ENCODE measurements at places on chromosomes 11 and 22.
A peak's percentile ranks its signal among the peaks of the same experiment; 100 is the strongest.

DNA sequence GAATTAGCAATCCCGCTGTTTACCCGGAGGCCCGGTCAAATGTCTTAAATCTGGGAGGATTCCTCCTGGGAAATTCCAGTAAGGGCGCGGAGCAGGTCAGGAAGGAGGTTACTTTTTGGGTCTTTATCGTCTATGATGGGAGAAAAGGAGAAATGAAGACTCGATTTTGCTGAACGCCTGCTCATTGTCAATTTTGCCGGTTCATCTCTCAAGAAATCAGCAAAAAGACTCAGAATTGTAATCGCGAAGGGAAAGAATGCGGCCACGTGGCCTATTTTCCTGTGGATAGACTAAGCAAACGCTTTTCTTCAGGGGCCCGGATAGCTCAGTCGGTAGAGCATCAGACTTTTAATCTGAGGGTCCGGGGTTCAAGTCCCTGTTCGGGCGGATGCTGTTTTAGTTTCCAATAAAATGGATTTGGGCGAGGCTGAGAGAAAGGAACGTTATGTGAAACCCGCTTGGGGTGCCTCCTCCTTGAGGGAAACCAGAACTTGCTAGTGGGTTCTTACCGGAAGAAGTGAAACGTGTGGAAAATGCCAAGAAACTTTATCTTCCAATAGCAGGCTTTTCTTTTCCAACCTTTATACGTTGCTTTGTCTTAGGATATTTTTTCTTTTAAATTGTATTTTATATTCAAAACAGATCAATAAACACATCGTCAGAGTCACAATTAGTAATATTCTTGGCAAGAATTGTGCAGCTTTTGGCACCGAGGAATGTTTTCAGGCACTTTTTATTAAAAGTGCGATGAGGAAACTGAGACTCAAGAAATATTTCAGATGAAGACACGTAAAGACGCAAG lies 45.0 kb downstream of the OR4D9 start:
- peak; percentile 66 for DNase-seq

DNA sequence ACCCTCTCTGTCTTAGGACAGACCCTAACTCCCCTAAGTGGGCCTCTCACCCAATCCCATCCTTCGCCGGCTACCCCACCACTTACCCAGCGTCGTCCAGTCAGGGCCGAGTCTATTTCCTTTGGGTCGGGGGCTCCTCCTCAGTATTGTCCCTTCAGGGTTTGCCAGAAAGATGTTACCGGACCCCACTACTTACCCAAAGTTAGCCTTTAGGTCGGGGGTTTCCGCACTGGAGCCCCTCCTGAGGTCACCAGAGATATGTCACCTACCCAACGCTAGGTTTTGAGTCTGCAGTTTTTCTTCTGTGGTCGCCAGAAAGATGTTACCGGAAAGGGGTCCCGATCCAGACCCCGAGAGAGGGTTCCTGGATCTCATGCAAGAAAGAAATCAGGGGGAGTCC lies 17.9 kb upstream of the B4GALNT4 start:
- DNase-seq: no peak

GRCh38 chr11:126053415-126054286 lies 9.0 kb downstream of the CDON start:
- no peak for DNase-seq

DNA sequence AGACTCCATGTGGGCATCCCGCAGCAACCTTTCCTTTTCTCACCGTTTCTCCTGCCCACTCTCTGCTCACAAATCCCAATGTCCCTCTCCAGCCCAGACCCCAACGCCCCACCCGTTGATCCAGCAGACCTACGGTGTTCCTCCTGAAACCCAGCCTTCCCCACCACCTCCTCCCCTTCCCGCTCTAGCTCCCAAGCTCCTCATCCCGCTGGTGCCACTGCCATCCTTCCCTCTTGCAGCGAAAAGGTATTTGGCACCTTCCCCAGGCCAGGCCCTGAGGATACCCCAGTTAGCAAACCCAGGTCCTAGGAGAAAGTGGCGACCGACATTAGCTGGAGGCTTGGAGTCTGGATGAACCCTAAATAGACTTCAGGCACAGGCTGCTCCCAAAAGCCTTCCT lies 84.0 kb upstream of the RTL6 start:
- DNase-seq: no peak

GRCh38 chr22:43443152-43443471 lies 31.3 kb downstream of the MPPED1 start:
- DNase-seq: no peak

Measured in stimulated activated CD4-positive, alpha-beta T cell treated with anti-CD3 and anti-CD28 coated beads, Interleukin-1b, Interleukin-23, amount 100 ng/mL, for 1 hour (primary cell).